ENCODE measurements at places on chromosomes 7 and 10.

DNA sequence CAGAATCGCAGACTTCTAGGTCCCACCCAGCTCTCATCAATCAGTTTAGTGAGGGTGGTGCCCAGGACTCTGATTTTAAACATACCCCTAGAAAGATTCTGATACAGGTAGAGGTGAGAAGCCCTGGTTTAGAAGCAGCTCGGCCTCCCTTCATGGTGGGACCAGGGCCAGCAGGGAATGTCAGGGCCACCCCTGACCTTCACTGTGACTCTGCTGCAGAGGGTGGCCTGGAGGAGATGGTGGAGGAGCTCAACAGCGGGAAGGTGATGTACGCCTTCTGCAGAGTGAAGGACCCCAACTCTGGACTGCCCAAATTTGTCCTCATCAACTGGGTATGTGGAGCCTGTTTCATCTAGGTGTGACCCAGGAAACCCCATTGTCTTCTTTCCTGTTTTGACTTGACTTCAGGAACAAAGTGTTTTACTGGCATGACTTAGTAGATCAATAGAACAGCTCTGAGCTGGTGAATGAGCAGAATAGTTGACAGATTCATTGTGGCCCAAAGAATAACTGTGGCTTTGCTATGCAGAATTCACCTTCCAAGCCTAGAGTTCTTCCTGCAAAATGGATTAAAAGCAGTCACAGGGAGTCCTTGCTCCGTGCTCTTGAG is 7.2 kb downstream of the DBNL start:
- no peak for DNase-seq

DNA sequence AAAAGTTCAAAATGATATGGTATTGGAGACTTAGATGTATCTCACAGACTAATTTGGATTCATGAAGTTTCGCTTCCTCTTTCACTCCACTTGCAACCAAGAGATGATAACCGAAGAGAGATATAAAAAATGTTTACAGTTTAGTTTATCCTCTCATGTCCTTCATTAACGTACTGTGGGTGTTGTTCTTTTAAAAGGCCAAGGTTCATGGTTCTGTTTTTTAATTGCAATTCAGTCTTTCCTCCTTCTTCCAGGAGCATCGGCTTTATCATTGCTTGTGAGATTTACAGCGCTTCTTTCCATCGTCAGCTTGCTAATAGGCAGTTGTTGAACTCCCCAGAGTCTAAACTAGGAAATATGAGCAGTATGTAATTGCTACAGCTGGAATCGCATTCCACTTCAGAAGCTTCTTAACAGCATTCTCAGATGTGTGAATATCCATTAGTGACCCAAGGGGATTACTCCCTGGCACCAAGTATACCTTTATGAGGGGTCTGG is 75.9 kb upstream of the HGF start:
- peak; percentile 11 for DNase-seq

DNA sequence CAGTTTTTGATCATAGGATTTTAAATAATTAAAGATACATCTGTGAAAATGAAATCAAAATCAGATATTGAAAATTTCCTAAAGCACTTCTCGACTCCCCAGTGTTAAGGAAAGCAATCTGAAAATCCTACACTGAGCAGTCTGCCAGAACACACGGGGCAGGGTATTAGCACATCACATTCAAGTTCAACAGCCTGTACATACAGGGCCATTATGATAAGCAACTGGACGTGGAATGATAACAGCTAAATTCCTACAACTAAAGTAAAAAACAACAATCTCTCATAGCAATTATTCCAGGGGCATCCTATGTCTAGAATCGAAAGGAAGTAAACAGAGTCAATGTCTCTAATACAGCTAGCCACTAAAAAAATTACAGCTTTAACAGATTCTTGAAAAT is 31.7 kb downstream of the TRDMT1 start:
- DNase-seq = no peak

DNA sequence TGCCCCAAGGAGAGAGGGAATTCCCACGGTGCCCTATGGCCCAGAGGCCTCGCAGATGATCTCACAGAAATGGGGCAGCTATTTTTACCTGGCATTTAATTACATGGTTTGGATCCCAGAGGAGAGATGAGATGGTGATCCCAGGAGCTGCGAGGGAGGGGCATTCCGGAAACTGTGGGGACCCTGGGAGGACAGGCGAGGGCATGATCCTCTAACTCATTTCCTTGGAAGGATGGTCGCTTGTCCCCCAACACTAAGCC is 9.4 kb downstream of the SH2B2 start:
- DNase-seq = no peak

DNA sequence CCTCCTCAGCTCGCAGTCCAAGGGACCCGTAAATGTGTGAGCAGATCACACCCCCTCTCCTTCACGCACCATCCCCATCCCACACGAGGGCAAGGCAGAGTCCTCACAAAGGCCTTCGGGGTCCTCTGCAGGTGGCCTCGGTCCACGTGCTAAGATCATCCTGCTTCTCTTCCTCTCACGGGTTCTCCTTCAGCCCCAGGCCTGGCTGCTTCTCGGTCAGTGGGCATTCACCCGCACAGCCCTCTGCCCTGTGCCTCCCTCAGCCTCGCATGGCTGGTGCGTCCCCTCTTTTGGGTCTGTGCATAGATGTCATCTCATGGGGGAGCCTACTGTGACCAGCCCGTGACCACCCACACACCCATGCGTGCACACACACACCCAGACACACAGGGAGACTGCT is 17.3 kb upstream of the FOXL3 start:
- no peak for DNase-seq

DNA sequence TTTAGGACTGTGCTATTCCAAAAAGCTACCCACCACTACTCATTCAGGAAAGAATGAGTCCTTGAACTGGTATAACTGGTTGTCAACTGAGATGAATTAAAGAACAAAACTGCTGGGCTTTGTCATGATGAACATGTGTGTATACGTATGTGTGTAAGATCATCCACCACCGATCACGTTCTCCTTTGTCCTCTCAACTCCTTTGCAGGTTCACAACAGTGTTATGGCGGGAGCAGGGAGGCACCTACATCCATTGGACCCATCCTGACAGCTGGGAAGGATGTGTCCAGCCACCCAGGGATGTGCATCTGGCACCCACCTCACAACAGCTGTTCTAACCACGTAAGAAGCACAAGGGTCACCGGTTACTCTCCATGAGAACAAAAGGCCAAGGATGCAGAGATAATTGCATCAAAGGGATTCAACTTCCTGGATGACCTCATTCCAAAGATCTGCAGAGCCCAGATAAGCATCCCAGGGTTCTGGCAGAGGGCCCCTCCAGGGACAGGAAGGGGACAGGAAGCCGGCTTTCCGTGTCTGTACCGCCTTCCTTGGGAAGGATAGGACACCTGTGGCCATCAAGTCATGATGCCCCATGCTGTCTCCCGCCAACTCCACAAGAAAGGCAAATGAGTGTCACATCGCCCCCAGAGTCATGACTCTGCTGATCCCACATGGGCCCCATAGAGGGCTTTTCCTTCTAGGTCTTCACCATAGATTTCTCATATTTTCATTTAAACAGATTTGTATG is 66.1 kb downstream of the STEAP1B start:
- DNase-seq = no peak

GRCh38 chr10:26738301-26738911 is 40.9 kb downstream of the PDSS1 start:
- DNase-seq = no peak

- peak; percentile 50 for DNase-seq
Observed at GRCh38 chr7:47685712-47686376, 103.9 kb upstream of the TNS3 start.

GRCh38 chr10:80046629-80047441 is 31.6 kb upstream of the TMEM254 start:
- peak; percentile 58 for DNase-seq

DNA sequence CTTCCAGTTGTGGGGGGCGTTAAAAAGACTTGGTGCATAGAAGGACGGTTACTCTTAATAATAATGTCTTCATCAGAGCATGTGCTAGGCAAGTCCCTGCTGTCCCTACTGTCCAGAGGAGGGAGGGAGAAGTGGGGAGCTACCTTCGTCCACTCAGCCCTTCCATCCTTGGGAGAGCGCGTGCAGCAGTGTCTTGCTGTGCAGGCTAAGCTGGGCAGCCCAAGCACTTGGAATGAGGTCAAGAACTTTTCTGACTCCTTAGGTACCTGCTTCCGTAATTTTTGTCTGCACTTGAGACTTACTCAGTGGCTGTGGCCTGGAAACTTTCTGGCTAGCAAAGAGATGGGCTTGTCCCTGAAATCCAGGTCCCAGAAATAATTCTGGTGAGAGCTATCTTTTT is 265.9 kb upstream of the SORCS1 start:
- no peak for DNase-seq

DNA sequence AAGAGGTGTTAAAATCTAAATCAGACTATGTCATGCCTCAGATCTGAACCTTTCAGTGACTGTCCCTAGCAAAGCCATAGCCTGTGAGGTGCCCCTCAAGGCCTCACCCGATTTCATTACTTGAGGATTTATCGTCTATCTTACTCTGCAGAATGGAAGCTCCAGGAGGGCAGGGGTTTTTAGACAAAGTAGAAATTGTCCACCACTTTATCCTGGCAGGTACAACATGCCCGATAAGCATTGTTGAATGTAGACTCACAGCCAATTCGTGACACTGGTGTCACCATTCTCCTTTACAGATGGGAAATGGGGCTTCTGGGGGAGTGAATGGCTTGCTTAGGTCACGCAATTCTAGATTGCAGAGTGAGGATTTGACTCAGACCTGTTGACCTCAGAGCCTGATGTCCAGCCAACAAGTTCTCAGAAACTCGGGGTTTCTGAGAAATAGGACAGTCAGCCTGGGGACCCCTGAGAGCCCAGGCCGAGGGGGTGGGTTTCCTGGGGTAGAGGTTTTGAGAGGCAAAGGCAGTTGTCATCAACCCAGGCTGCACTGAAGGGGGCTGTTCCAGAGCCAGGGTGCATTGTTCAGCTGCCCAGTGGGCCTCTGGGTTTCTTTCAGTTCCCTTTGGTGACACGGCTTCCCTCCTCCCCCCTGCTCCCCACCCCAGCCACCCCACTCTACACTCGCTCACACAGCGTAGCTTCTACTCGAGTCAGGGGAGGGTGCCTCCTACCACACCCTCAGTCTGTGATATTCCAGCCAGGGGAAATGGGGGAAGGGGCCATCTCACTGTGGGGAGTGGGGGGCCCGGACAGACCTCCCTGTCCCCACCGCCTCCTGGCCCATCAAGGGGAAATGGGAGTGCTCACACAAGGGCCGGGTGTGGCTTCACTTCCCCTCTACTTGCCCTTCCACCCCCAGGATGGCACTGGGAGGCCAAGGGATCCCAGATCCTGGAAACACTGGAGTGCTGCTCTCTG is 3.1 kb upstream of the IRF5 start:
- DNase-seq = no peak

DNA sequence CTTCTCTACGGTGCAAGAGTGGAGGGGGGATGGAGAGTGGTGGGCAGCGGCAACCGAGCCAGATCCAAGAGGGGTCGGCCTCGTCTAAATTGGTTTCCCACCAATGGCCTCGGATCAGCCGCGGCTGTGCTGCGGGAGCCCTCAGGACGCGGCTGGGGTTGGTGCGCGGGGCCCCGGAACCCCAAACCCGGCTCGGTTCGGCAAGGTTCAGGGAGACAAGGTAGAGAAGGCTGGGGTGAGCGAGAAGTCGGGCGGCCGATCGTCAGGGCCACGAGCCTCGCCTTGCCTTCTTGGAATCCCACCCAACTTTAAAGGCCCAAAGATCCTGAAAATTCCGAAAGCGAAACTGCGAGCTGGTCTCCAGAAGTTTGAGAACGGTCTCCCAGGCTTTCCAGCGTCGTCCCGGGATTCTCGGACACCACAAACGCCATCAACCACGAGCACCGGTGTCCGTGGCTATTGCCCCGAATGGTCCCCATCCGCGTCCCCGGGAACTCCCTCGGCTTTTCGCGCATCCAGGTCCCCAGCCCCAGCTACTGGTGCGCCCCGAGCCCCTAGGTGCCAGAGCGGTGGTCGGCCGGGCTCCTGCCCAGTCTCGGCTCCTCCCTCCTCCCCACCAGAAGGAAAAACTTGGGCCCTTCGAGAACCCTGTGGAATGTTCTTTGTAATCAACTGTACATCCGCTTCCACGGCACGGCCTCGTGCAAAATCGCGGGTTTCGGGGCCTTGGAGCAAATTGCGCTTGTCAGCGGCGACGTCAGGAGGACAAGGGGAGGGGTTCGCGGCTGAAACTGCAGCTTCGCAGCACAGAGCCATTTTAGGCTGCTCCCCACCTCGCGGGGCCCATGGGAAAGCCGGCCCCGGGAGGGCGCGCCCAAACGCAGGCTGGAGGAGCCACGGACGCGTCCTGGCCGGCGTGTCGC is 3.2 kb downstream of the SFMBT2 start:
- DNase-seq = peak; percentile 49

GRCh38 chr10:101031796-101032636 is 982 bp downstream of the SFXN3 start:
- DNase-seq = peak; percentile 71

DNA sequence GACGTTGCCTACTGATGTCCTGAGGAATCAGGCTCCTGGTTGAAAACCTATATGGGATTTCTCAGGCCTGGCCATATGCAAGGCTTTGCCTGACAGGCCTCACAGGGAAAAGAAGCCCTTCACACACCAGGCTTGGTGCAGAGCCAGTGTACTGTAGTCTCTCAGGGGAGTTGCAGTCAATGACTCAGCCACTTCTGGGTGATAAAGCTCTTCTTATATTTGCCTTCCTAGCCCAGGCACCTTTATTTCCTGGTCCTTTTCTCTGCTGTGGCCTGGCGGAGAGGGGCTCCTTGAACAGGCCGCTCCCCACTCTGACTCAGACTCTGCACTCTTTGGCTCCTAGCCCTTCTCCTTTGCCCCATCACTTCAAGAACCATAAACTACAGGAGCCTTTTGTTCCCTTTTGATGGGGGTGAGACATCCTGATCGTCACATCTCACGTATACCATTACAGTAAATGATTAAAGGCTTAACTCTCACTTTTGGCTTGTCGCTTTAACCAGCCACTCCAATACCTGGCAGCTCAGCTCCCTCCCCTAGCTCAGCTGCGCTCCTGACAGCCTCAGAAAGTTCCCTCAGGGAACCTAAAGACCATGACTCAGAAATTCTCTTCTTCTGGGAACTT is 33.5 kb downstream of the DPY19L1 start:
- DNase-seq = peak; percentile 87

- DNase-seq = no peak
Observed at GRCh38 chr7:131995324-131995723, 438.9 kb upstream of the PODXL start.

DNA sequence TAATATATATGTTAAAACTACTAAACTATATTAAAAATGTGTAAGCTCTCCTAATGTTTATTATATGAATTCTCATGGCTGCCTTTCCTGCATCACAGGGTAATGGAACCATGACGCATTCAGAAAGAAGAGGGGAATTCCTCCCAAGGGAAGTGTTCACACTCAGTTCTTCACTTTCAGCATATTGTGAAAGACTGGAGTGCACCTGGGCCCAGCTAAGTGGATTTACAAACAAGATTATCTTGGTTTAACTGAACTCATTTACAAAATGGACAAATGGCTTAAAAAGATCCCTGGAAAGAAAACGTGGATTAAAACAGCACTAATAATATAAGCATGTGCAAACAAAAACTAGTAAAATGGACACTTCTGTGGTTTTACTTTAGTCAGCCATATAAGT is 149.8 kb downstream of the DOCK4 start:
- DNase-seq = peak; percentile 18

GRCh38 chr7:50807026-50807730 is 24.5 kb upstream of the GRB10 start:
- no peak for DNase-seq

Data from fibroblast of skin of abdomen (primary cell).